ENCODE measurements at places on chromosomes 4 and X.

DNA sequence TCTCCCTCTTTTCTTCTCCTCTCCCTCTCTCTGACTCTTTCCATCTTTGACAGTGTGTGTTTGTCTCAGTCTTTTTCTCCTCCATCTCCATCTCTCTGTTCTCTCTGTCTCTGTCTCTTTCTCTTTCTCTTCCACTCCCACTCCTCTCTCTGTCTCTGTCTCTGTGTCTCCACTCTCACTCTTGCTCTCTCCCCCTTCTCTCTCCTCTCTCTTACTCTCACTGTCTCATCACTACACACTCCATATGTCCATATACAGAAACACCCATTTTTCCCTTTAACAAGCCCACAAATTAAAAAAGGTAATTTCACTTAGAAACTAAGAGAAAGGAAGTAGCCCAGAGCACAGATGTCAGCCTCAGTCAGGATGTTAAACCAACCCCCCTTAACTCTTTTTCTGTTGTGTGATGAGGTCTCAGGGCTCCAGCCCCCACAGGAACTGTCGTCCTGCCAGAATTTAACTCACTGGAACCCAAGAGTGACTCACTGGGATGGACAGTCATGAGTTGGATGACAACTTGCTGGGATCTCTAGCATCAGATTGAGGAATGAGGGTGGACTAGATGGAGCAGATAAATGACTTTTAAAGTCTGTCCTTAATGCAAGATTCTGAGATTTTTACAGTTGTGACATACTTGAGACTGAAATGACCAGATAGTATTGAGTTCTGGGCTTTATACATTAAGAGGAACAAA lies 27.5 kb downstream of the OTUD6A start:
- no peak for DNase-seq

DNA sequence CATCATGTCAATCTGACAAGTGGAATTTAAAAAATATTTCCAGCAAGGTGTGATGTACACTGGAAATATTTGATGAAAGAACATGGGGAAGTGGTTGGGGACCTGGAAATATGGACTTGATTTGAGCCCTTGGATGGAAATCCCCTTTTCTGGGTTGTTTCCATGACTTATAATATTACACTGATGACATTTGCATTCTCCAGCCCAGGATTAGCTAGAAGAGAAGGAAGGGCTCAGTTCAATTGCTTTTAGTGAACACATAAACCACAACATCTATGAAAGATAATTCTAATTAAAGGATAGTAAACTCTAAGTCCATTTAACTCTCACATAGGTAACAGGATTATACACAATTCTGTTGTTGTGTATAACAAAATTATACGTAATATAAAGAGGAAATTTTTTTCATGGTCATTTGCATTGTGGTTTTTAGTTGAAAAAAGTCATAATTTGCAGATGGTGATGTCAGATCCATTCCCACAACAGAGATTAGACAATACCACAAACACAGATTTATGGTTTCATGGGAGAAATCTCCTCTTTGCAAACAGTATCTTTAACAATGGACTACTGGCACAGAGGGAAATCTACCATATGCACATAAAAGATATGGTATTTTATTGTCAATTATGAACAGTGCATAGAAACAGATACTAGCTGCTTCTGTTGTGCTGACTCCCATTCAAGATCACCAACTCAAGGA lies 126.5 kb downstream of the DKK2 start:
- DNase-seq, result no peak

- DNase-seq, result no peak
These were observed 50.3 kb downstream of the MED28 start for GRCh38 chr4:17664755-17665154.

DNA sequence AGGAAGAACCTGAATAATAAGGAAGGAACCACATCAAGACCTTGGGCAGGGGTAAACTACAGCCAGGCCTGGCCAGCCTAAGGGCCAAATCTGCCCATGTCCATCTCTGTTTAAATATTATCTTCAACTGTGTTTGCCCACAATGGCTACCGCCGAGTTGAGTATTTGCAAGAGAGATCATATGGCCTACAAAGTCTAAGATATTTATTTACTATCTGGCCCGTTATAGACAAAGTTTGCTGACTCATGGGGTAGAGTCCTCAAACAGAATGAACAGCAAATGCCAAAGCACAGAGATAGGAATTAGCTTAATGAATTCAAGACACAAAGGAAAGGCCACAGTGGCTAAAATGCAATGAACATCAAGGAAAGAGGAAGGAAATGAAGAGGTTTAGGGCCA lies 44.8 kb downstream of the RPS6KA3 start:
- no peak for DNase-seq

DNA sequence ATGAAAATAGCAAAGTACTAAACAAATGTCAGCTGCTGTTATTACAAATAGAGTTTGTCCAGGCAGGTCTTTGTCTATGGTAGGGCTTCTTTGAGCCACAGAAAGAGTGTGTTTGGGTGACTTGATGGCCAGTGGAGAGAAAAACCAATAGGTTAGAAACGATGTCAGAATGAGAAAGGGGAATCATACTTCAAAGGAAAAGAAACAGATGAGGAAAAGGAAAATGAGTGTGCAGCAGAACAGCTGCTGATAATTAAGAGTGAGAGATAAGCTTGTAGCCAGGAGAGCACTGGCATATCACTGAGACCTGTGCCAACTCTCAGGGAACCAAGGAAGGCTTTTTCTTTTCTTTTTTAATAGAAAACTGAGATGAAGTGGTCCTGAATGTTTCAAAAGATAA lies 257.2 kb downstream of the ARHGAP24 start:
- DNase-seq, result no peak

DNA sequence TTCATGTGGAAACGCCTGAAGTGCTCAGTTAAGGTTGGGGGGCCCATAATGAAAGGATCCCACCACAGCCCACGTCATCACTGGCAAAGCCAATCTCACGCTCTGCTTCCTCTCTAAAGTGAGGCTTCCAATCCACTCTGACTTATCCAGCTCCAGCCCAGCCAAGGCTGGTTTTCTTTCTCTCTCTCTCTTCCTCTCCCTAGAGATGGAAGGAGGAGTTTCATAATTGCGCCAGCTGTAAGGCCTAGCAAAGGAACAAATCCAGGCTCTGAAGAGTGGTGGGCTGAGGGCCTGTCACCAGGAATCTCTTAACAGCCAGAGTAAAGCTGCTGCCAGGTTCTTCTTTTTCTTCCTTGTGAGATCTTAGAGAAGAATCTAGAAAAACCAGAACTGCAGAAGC lies 20.7 kb upstream of the BCLAF3 start:
- no peak for DNase-seq

DNA sequence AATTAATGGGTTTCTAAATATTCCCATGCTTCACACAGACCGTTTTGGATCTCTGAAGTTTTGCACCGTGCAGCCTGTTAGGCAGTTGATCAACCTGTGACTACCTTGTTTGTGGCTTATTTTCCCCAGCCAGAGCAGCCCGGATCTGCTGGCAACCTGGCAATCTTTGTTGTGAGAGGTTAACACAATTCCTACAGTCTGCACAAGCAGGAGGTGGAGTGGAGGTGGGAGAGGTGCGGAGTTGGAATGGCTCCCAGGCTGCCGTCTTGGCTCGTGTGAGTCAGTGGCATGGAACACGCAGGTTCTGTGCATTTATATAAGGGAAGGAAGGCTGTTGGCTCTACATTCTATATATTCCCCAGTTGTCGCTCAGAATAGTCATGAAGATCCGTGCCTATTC lies 70.9 kb upstream of the STOX2 start:
- DNase-seq, result no peak

GRCh38 chrX:69069086-69069445 lies 96.2 kb downstream of the PJA1 start:
- no peak for DNase-seq

DNA sequence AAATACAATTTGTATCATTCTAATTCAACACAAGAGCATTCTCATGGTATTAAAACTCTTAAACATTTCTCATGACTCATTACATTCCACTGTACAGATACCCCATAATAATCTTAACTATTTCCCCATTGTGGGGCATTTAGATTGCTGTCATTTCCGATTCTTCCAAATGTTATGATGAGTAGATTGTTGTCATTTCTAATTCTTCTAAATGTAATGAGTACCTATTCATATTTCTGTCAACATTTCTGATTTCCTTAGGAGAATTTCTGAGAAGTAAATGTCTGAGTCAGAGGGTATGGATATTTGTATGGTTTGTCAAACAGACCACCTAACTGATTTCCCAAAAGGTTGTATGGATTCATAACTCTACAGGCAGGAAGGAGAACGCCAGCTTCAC lies 8.3 kb downstream of the S100G start:
- DNase-seq, result no peak

GRCh38 chr4:125112536-125112935 lies 202.2 kb upstream of the FAT4 start:
- DNase-seq, result no peak

GRCh38 chr4:52910115-52910514 lies 48.0 kb downstream of the RASL11B start:
- no peak for DNase-seq

GRCh38 chr4:82031376-82031927 lies 342.3 kb downstream of the HNRNPD start:
- DNase-seq, result no peak

DNA sequence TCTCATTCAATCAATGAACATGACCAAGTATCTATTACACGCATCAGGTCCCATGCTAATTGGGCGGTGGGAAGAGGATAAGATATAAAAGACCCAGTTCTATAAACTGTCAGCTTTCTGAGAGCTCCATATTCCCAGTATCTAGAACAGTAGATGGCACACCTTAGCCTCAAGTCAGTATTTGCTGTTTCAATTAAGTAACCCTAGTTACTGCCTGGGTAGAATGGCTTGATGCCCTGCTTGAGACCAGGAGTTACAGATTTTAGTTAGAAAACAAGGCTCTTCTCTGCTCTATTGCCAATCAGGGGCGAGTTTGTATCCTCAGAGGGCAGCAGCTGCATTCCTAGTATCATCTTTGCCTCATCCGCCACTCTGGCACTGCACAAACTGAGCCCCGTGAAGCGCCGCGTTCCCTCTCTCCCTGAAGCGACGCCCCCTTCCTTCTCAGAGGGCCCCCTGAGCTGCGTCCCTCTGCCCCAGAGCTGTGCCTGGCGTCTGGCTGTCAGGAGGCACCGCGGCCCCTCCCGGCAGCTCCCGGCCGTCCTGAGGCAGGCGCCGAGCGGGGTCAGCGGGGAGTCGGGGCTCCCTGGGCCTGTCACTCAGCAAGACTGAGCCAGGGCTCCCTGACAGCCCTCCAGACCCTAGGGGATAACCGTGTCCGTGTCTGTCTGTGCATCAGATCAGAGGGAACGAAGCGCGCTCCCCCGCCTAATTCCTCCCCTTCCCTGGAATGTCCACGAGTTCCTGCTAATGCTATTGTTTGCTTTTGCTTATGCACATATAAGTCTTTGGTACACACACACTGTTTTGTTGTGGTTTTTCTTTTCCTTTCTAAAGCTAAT lies 212.4 kb upstream of the TTC29 start:
- no peak for DNase-seq
